Osteocyte (in vitro differentiated cells): ENCODE measurements at places on chromosomes 6 and 20. TPM values are rescaled to one million over a fixed set of nuclear protein-coding genes. Genes with fewer than 3 reads are reported as not detected.

Gene PLAGL1
- 90.3 and 103 TPM in 2 replicates for total RNA-seq

Gene TPX2
- total RNA-seq: 22.6 and 25.5 TPM in 2 replicates

DNA sequence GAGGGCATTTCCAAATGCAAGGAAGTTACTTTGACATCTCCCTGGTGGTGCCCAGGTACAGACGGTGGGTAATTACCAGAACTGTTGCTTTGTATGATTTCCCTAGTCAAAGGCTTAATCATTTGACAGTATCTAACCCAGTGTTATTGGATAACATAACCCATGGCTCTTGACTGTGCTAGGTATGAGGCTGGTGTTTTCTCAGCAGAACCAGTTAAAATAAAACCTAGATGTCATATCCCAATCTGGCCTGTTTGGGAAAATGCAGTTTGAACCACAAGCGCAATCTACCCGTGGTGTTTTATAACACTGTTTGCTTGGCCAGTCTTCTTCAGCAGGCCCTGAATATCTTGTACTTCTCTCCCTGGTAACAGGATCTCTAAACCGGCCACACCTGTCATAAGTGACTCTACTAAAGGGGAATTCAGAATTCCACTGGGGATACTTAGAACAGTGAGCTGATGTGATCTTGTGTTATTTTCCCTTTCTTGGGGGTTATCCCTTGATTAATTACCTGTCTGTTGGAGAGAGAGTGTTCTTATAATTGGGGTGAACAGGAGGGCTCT is 32.8 kb downstream of the PPP1R14C start:
- no peak for DNase-seq

Gene IL17A
- not detected in 2 replicates for total RNA-seq

GRCh38 chr6:48664826-48665225 is 553.8 kb upstream of the PTCHD4 start:
- no peak for DNase-seq

DNA sequence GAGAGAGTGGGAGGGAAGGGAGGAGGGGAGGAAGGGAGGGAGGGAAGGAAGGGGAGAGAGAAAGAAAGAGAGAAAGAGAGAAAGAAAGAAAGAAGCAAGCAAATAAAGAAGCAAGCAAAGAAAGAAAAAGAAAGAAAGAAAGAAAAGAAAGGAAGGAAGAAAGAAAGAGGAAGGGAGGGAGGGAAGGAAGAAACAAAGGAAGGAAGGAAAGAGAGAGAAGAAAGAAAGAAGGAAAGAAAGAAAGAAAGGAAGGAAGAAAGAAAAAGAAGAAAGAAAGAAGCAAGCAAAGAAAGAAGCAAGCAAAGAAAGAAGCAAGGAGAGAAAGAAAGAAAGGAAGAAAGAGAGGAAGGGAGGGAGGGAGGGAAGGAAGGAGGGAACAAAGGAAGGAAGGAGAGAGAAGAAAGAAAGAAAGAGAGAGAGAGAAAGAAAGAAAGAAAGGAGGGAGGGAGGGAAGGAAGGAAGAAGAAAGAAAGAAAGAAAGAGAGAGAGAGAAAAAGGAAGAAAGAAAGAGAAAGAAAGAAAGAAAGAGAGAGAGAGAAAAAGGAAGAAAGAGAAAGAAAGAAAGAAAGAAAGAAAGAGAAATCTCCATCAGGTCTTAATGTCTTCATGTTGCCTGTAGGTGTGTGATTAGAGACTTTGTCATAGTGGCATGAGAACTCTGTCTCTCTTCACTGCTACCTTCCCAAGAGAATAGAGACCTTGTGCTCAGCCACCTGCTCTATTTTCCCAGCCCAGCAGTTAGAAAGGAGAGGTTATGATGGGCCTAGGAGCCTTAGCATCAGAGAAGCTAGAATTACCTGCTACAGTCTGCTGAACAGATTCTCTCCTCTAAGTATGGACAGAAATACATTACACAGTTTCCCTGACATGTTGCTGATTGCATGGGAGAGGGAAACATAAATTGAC is 5.0 kb downstream of the SEMG1 start:
- no peak for DNase-seq

- no peak for DNase-seq
Observed at GRCh38 chr6:12479881-12480280, 189.7 kb downstream of the EDN1 start.

Gene ADGRF4
- total RNA-seq: not detected in 2 replicates

- DNase-seq: no peak
Observed at GRCh38 chr6:74598462-74599393, 607.1 kb downstream of the COL12A1 start.

Gene TFAP2A
- total RNA-seq: 53.2 and 59.6 TPM in 2 replicates

Gene TP53INP2
- total RNA-seq: 34.3 and 34.4 TPM in 2 replicates

GRCh38 chr6:109315341-109316110 is 66.7 kb downstream of the CD164 start:
- DNase-seq: no peak

DNA sequence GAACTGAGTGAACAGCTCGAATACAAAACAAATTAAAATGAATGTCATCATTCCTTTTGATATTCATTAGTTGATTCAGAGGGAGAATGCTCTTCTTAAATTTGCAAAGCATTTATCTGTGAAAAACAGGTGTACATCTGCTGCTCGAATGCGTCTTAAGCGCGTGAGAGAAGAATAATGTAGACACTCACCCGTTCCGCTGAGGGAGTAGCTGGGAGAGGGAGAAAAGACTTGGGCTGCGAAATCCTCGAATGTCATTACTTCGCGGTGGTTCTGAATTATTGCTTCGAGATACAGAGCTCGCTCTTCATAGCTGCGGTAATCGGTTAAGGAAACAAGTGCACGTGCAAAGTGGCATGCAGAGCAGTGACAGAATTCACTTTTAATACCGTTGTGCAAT is 43.9 kb downstream of the INSM1 start:
- no peak for DNase-seq

Gene AKAP12
- total RNA-seq: 154 and 165 TPM in 2 replicates

DNA sequence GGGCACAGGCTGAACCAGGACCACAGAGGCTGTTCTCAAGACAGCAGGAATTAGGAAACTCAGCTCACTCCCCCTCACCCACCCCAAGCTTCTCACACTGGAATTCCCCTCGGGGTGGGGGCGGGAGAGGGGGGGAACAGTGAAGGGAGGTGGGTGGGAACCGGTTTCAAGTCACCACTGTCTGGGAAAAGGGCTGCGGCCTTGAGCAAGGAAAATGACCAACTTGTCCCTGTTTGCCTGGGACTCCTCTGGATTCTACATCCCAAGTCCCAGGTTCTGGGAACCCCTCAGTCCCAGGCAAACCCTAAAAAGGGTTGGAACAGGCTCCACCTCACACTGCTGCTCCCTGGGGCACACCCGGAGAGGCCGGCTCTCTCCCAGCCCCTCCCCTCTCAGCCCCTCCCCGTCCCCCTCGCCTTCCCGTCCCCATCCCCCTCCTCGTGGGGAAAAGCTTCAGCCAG is 230.7 kb downstream of the TFAP2C start:
- no peak for DNase-seq

Gene TMEM14B
- 59.0 and 61.6 TPM in 2 replicates for total RNA-seq

GRCh38 chr6:55643861-55644260 is 64.9 kb upstream of the HMGCLL1 start:
- DNase-seq: no peak

DNA sequence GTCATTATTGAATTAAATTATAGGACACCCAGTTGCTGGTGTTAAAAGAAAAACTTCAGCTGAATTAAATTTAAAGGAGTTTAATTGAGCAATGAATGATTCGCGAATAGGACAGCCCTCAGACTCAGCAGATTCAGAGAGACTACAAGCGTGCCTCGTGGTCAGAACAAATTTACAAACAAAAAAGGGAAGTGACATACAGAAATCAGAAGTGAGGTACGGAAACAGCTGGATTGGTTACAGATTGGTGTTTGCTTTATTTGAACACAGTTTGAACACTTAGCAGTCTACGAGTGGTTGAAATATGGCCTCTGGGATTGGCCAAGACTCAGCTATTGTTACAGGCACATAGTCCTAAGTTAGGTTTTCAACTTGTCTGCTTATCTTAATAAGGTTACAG is 25.8 kb upstream of the TNFRSF21 start:
- DNase-seq: no peak

DNA sequence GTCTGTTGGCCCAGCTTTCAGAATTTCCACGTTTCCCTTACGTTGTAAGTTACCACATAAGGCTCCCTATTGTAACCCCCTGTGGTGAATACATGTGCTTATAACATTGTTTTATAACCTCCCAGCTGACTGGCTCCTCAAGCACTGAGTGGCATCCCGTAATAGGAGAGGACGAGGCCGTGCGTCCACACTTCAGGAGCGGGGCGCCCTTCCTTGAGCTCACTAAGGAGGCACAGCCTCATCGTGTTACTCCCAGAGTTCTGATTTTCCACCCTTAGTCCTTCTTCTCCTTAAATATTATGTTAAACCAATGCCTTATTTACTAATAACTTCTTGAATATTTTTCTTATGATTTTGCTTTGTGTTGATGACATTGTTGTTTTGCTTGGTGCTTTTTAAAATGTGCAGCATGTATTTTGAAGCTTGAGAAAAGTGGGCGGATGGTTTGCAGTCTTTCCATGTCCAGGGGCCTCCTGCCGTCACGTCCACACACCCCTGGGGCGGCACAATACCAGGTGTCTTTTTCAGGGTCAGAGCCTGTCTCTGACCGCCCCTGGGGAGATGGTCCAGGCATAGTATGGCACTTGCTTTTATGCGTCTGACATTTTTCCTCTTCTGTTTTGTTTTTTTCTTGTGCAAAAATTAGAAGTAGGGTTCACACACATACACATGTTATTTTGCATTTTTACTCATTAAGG is 181.8 kb downstream of the DLL1 start:
- peak; percentile 62 for DNase-seq

DNA sequence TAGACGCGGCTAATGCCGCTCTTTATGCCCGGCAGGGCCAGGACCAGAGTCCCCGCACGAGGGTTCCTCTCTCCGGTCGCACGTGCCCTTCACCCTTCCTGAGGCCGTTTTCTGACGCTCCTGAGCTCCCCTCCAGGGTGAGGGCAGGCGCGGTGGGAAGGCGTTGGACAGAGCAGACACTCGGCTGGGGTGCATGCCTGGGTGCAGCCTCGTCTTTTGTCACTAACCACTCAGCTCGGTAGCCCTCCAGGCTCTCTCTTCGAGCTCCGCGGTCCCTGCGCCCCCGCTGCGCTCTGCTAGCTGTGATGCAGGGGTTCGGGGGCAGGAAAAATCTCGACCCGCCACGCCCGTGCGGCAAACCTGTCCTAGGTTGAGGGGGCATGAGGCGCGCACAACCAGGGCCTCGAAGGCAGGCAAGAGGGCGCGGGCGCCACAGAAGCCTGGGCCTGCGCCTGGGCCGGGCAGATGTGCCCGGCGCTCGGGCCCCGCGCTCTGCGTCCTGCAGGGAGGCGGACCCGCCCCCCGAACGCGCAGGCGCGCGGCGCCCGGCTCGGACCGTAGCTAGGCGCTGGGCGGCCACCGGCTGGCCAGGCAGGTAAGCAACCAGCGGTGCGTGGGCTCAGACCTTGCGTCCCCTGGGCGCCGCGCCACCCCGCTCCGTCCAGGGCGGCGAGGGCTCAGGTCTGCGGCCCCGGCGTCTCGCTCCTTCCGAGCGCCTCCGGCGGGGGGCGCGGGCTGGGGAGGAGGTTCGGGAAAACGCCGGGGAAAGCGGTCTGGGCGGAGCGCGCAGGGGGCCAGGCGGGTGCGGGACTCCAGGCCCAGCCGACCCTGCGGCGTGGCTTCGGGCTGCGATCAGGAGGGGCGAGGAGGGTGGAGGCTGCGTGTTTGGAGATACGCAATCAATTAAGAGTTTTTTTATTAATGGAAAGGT is at the start of gene L3MBTL1:
Gene L3MBTL1 (plus strand): TSS at position 548 of the 931 bp plus-strand sequence. CDS start 5,807 bp downstream, outside the sequence.
- DNase-seq: no peak

DNA sequence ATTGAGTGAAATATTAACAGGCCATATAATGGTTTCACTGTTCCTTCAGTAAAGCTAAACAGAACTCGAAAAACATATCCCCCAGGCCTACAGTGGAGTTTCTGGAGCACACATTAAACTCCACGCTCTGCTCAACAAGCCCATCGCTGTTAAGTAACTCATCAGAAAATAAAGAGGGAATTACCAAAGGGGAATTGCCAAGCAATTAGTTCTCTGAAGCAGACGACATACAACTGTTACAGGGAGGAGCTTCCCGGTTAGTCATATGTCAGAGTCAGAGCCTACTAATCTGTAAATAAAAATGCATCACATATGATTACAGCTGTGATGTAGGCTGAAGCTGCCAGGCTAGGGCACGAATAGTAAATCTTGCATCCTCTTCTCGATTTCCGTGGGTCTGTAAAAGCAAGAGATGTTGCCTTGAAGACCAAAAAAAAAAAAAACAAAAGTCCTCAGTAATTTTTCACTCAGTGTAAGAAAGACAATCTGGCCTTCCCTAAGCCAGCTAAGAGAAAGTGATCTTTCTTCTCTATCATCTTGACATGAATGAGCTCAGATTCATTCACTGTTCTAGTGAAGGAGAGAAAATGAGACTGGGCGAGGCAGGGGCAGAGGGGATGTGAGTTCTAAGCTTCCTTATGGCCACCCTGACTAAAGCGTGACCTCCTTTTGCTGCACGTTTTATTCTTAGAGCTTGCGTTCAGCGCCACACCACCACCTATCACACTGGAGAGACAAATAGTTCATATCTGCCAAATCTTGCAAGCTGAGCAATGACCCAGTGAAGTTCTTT is 13.8 kb downstream of the ATXN1 start:
- no peak for DNase-seq

- DNase-seq: no peak
Observed at GRCh38 chr6:89434954-89435353, 2.0 kb downstream of the ANKRD6 start.

Gene SIRPB2
- not detected in 2 replicates for total RNA-seq

DNA sequence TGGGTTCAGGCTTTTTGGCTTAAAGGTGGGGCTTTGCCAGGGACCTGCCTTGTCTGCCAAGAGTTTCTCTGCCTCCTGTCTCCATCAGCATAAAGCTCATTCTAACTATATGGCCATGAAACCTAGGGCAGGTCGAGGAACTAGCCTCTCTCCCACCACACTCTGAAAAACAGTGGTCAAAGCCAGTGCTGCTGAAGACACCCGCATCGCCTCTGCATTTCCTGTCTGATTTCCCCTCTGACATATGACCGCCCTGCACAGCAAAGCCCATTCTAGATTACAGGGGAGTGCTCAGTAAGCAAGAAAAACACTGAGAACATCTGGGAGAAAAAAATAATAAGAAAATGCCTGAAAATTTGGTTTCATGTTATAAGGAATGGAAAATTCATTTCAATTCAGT is 573.6 kb downstream of the PRKN start:
- no peak for DNase-seq

DNA sequence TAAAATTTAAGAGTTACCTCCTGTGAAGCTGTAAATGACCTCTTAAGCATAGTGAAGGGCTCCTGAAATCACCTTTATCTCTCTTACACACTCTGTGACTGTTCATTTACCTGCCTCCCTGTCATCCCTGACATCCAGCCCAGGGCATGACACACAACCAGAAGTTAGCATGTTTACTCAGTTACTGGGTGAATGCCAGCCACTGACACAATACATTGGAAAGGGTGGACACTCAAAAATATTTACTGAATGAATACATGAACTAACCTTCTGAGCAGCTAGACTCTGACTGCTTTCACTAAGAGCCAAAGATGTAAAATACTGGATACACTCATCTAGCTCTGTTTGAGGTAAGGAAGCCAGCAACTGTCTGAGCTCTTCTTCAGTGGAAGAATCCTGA is 25.3 kb downstream of the SERAC1 start:
- DNase-seq: no peak

DNA sequence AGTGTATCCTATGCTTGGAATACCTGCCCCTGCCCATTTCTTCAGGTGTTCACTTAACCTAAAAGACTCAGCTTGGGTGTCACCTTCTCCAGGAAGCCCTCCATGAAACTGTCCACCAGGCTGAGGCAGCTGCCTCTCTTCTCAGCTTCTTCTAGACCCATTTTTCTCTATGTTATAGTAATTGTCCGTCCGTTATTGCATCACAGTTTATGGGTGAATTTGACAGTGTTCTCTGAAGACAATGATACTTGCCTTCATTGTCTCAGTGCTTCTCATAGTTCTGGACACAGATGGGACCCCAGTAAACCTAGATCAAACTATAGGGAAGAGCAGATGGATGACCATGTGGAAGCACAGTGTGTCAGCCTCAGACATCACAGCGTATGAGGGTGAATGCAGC is 238.0 kb upstream of the MOCS1 start:
- DNase-seq: no peak
